Karpas-422 (cell line): ENCODE measurements at places on chromosomes 11 and 22. TPM values are rescaled to one million over a fixed set of nuclear protein-coding genes. Genes with fewer than 3 reads are reported as not detected.

DNA sequence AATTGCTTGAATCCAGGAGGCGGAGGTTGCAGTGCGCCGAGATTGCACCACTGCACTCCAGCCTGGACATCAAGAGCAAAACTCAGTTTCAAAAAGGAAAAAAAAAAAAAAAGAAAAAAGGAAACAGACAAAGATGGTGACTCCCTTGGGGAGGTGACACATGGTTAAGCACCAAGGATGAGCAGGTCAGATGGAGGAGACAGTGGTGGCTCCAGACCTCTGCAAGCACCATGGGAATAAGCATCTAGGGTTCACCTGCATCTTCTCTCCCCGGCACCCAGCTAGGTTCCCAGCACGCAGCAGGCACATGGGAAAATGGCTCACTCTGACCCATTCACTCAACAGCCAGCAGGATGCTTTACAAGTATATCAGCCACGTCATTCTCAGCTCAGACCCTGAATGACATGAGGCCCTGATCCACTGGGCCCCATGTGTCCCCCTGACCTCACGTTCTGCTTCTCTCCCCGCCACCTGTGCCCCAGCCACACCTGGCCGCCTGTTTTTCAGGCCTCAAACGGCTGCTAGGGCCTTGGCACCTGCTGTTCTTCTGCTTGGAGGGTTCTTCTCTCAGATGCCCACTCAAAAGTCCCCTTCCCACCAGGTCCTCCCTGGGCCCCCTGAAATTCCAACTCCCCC is 24.2 kb downstream of the A4GALT start:
- H3K4me1 ChIP-seq, result peaks cover 19% of the 10 kb centered on the region
- no peak overlapping the region for H3K4me3 ChIP-seq
- DNase-seq, result no peak
- H3K27me3 ChIP-seq, result no peaks in the 10 kb centered on the region

DNA sequence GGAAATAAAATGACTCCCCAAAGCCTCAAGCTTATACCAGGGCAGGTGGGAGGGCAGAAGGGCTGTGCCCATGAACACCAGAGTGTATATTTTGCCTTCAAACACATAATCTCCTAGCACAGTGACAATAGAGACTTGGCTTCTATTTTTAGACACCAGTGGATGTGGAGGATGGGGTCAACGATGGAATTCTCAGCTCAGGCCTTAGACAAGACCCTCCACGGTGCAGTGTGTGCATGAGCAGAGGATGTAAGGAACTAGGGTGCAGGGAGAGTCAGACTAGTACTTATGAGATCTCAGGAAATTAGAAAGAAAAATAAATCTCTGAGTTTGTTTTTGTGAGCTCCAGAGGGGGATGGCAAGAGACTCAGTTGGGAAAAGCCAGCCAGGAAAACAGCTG is 113.6 kb upstream of the CADM1 start:
- H3K27me3 ChIP-seq, result no peaks in the 10 kb centered on the region
- H3K36me3 ChIP-seq, result no peaks in the 10 kb centered on the region
- no peaks in the 10 kb centered on the region for H3K4me1 ChIP-seq
- H3K27ac ChIP-seq, result no peak overlapping the region
- no peak overlapping the region for H3K4me3 ChIP-seq
- no peak for DNase-seq

DNA sequence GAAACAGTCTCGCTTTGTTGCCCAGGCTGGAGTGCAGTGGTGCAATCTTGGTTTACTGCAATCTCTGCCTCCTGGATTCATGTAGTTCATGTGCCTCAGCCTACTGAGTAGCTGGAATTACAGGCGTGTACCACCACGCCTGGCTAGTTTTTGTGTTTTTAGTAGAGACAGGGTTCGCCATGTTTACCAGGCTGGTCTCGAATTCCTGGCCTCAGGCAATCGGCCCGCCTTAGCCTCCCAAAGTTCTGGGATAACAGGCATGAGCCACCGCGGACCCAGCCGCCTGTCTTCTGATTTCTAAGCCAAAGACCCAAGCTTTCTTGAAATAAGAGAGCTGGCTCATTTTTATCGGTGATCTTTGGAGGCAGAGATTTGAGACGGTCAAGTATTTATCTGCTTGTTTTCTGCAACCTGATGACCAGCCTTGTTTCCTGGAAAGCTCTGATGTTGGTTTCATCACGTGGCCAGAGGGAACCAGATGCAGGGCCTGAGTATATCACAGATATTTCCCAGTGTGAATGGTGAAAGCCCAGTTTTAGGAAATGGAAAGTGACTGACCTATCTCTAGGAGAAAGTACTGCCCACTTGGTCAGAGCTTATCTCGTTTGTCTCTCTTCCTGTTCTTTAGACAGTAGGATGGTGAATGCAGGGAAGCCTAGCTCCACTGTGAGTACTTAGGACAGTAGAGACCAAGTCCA is 5.7 kb upstream of the SIDT2 start:
- no peak overlapping the region for H3K4me3 ChIP-seq
- no peaks in the 10 kb centered on the region for H3K27me3 ChIP-seq
- no peak overlapping the region for H3K27ac ChIP-seq
- no peak for DNase-seq
- H3K36me3 ChIP-seq, result 0 out of 2 replicates have a peak, but pooled peaks cover 3% of the 10 kb centered on the region
- H3K4me1 ChIP-seq, result peaks cover 1% of the 10 kb centered on the region

DNA sequence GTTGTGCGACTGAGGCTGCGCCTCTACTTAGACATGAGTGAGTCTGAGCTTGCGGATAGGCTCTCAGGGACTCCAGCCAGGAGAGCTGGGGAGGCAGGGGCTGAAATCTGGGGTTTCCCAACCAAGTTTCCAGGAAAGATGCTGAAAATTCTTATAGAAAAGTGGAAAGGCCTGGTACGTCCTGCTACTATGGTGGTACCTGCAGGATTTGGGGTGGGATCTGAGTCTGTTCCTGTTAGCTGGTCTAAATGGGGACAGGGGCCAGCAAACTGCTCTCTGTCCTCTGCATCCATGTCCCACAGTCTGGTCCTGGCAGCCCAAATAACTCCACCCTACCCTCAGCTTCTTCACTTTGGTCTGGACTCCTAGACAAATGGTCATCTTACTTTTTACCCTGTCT is 86.9 kb downstream of the INSC start:
- no peaks in the 10 kb centered on the region for H3K27me3 ChIP-seq
- H3K4me1 ChIP-seq, result no peaks in the 10 kb centered on the region

- H3K27me3 ChIP-seq, result no peaks in the 10 kb centered on the region
- no peak overlapping the region for H3K27ac ChIP-seq
- peaks cover 21% of the 10 kb centered on the region for H3K36me3 ChIP-seq
- H3K4me1 ChIP-seq, result peaks cover 7% of the 10 kb centered on the region
- DNase-seq, result peak; percentile 73
- H3K4me3 ChIP-seq, result no peak overlapping the region
Observed at GRCh38 chr11:61787928-61788491, 4.4 kb downstream of the TMEM258 start.

DNA sequence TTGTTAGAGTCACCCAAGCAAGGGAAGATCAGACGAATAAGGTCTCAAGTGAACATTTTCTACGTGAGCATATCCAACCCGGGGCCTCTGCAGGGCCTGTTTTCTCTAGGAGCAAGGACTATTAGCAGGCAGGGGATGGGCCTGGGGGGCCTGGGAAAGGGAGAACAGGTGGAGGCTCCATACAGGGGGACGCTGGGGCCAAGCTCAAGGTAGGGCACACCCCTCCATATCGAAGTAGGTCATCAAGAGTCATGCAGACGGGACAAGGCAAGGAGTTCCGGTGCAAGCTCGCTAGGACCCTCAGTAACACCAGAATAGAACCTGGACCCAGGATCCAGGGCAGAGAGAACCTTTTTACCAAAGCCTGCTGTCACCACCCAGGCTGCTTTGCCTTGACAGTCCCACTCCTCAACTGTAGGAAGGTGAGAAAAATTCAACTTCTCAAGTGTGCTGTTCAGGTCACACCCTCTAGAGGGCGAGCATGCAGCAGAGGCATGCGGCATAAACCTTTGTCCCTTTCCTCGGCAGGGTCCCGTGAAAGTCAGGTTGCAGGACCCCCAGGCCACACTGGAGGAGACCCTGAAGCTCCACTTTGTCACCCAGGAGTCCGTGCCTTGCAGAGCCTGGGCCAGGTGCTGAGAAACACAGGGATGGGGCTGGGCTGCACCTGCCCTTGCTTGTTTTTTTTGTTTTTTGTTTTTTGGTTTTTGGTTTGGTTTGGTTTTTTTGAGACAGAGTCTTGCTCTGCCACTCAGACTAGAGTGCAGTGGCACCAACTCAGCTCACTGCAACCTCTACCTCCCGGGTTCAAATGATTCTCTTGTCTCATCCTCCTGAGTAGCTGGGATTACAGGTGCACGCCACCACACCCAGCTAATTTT is 8.6 kb upstream of the APOBEC3B start:
- DNase-seq, result peak; percentile 74
- peaks cover 4% of the 10 kb centered on the region for H3K4me1 ChIP-seq
- H3K27ac ChIP-seq, result no peak overlapping the region
- no peaks in the 10 kb centered on the region for H3K36me3 ChIP-seq
- no peaks in the 10 kb centered on the region for H3K27me3 ChIP-seq

DNA sequence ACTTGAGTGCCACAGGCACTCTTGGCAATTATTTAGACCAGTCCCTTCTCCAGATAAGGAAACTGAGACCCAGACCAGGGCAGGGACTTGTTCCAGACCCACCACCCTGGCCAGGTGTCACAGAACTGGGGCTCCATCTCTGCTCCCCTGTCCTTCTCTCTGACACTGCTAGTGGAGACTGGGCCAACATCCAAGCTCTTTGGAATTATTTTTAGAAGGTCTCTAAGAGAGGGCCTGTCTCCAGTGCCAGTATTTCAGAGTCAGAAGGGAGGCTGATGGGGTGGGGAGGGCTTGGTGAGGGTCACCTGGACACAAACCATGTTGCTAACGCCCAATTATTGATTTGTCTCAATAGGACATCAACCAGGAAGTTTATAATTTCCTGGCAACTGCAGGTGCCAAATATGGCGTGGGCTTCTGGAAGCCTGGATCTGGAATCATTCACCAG is 32.7 kb downstream of the POLR3H start:
- no peak overlapping the region for H3K27ac ChIP-seq
- H3K27me3 ChIP-seq, result no peaks in the 10 kb centered on the region
- no peak overlapping the region for H3K4me3 ChIP-seq
- peaks cover 18% of the 10 kb centered on the region; the same call in 1 of the 2 replicates for H3K36me3 ChIP-seq
- peaks cover 23% of the 10 kb centered on the region for H3K4me1 ChIP-seq

DNA sequence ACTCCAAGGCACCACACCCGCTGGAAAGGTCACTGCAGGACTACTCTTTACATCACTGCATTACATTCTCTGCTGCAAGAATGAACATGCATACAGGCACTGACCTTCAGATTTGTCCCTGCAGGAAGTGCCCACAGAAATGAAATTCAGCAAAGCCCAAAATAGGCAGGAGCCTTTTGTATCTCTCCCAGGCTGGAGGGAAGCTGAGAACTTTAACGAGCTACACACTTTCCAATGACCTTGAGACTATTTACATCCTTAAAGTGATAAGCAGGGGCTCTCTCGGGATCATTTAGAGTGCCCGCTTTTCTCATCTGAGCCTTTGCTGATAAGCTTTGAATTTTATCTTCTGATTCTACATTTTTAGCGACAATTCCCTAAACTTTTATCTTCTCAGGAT is 12.5 kb downstream of the FEZ1 start:
- H3K4me1 ChIP-seq, result no peaks in the 10 kb centered on the region
- no peak overlapping the region for H3K27ac ChIP-seq
- no peaks in the 10 kb centered on the region for H3K36me3 ChIP-seq

DNA sequence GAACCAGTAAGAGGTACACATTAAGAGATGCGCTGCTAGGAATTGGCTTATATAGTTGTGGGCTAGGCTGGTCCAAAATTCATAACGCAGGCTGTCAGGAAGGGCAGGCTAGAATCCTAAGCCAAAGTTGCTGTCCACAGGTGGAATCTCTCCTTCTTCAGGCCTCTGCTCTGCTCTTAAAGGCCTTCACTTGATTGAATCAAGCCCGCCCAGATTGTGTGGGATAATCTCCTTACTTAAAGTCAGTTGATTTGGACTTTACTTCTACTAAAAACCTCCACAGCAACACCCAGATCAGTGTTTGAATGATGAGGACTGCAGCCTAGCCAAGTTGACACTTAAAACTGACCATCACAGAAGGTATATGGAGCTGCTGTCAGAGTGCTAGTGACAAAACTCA is 68.8 kb downstream of the LRRC32 start:
- no peaks in the 10 kb centered on the region for H3K27me3 ChIP-seq
- H3K4me3 ChIP-seq, result no peak overlapping the region
- H3K4me1 ChIP-seq, result peaks cover 5% of the 10 kb centered on the region
- DNase-seq, result no peak

- peaks cover 29% of the 10 kb centered on the region for H3K4me1 ChIP-seq
- H3K27me3 ChIP-seq, result no peaks in the 10 kb centered on the region
- peak; percentile 66 for DNase-seq
Observed at GRCh38 chr11:18310800-18311340, 11.1 kb downstream of the HPS5 start.

DNA sequence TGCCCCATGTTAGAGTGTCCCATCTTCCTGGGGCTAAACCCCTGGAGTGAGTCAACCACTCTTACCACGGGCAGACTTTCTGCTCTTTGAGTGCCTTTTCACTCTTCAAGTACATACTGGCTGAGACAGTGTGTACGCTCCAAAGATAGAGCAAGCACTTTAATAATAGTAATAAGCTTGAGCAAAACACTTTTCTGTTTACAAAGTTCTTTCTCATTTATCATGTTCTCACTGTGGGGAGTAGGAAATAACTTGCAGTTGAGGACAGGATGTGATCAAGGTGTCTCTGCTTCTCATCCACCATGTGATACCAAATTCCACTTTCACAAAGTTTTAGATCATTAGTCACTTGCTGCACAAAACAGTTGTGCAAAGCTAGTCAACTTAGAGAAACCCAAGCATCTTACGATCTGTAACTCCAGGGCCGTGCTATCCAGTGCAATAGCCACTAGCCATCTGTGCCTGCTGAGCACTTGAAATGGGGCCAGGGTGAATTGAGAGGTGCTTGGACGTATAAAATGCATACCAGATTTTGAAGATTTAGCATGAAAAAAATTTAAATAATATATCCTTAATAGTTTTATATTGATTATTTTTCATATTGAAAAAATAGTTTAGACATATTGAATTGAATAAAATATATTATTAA is 135.3 kb downstream of the KIF18A start:
- H3K27me3 ChIP-seq, result no peaks in the 10 kb centered on the region
- H3K27ac ChIP-seq, result no peak overlapping the region
- H3K36me3 ChIP-seq, result no peaks in the 10 kb centered on the region
- no peaks in the 10 kb centered on the region for H3K4me1 ChIP-seq

Gene CCDC87
- total RNA-seq, result 0.22 and 0.75 TPM in 2 replicates

Gene MUC2
- not detected in 2 replicates for total RNA-seq

Gene ENTHD1
- not detected in 2 replicates for total RNA-seq
